ENCODE measurements at places on chromosomes 7 and 10.
A peak's percentile ranks its signal among the peaks of the same experiment; 100 is the strongest.

DNA sequence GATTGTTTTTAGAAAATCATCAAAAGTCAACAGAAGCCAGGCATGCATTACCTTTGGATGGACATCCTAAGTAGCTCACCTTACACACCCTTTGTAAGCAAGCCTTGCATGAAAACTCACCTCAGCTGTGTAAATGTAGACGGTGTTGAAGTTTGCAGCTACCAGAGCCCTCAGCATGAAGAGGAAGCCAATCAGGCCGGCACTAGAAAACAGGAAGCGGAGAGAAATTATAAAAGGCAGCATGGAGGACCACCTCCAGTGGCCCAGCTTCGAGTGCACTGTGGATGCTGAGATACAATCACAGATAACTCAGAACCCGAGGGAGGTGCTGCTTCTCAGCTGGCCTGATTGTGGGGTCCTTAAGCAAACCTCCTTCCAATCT lies 75.3 kb downstream of the SVOPL start:
- no peak overlapping the region for H3K4me3 ChIP-seq
- H3K4me1 ChIP-seq = peaks cover 19% of the 10 kb centered on the region
- H3K27ac ChIP-seq = 0 out of 2 replicates have a peak overlapping the region, but pooled peaks have one; percentile 2
- DNase-seq = peak; percentile 16

DNA sequence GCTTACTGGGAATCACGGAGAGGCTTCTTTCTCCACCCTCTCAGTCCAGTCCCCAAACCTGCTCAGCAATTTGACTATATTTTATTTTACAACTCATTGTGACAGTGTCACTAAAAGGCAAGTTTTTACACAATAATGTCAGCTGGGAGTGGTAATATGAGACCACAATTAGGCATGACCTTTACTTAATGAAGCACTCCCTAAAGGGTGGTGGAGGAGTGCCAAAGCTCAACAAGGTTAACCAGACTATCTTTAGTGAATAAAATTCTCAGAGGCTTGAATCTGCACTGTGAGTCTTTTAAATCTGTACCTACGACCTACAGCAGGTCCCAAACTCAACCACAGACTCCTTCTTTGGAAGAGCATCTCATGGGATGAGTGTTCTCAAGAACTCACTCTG lies 215.6 kb downstream of the TAX1BP1 start:
- H3K36me3 ChIP-seq = no peaks in the 10 kb centered on the region
- no peaks in the 10 kb centered on the region for H3K4me1 ChIP-seq
- H3K27me3 ChIP-seq = no peaks in the 10 kb centered on the region
- H3K27ac ChIP-seq = no peak overlapping the region

GRCh38 chr10:27819781-27820531 lies 74.3 kb upstream of the MKX start:
- no peak overlapping the region for H3K27ac ChIP-seq
- DNase-seq = no peak
- H3K4me1 ChIP-seq = peaks cover 12% of the 10 kb centered on the region
- no peaks in the 10 kb centered on the region for H3K27me3 ChIP-seq

- H3K27ac ChIP-seq = no peak overlapping the region
- no peaks in the 10 kb centered on the region for H3K4me1 ChIP-seq
- H3K4me3 ChIP-seq = no peak overlapping the region
- H3K36me3 ChIP-seq = peaks cover 17% of the 10 kb centered on the region
- no peak for DNase-seq
- no peaks in the 10 kb centered on the region for H3K27me3 ChIP-seq
These were observed 11.6 kb downstream of the BET1 start for GRCh38 chr7:93992421-93993110.

DNA sequence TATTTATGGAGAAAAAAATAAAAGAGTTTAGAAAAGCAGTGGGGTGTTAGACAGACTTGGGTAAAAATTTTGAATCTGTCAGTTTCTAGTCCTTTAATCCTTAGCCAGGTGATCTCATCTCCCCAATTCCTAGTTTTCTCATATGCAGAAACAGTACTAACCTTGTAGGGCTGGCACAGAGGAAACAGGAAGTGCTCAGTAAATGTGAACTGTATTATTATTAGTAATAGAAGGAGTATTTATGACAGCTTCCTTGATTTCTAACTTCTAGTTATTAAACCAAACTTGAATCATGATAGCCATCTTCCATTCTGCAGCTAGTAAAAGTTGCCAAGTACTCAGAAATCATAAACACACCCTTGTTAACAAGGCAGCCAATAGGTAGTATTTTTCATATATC lies 12.5 kb downstream of the TBX20 start:
- no peak overlapping the region for H3K4me3 ChIP-seq
- H3K27me3 ChIP-seq = peaks cover 17% of the 10 kb centered on the region
- DNase-seq = no peak
- H3K27ac ChIP-seq = no peak overlapping the region
- H3K4me1 ChIP-seq = peaks cover 4% of the 10 kb centered on the region

- no peaks in the 10 kb centered on the region for H3K36me3 ChIP-seq
- H3K27me3 ChIP-seq = peaks cover 100% of the 10 kb centered on the region
- H3K4me3 ChIP-seq = no peak overlapping the region
These were observed 1.1 kb upstream of the HOXA3 start for GRCh38 chr7:27153526-27153925.

- peak; percentile 42 for DNase-seq
- H3K36me3 ChIP-seq = no peaks in the 10 kb centered on the region
- H3K4me1 ChIP-seq = no peaks in the 10 kb centered on the region
- H3K4me3 ChIP-seq = no peak overlapping the region
- H3K27ac ChIP-seq = no peak overlapping the region
These were observed 113.2 kb upstream of the PHF14 start for GRCh38 chr7:10860516-10860915.

- H3K4me1 ChIP-seq = no peaks in the 10 kb centered on the region
- no peak for DNase-seq
- no peaks in the 10 kb centered on the region for H3K36me3 ChIP-seq
These were observed 97.3 kb upstream of the NAMPT start for GRCh38 chr7:106382129-106382528.

- no peak for DNase-seq
- peaks cover 15% of the 10 kb centered on the region for H3K4me1 ChIP-seq
- no peak overlapping the region for H3K27ac ChIP-seq
- no peaks in the 10 kb centered on the region for H3K27me3 ChIP-seq
- H3K36me3 ChIP-seq = no peaks in the 10 kb centered on the region
These were observed 15.6 kb downstream of the SMURF1 start for GRCh38 chr7:99128076-99128950.

- no peaks in the 10 kb centered on the region for H3K36me3 ChIP-seq
- peak; percentile 78 for DNase-seq
- no peak overlapping the region for H3K27ac ChIP-seq
- H3K4me1 ChIP-seq = peaks cover 8% of the 10 kb centered on the region
- peak overlapping the region; percentile 55 for H3K4me3 ChIP-seq
These were observed 448 bp upstream of the SRPK2 start for GRCh38 chr7:105389088-105389650.

- DNase-seq = no peak
- no peak overlapping the region for H3K27ac ChIP-seq
- H3K36me3 ChIP-seq = no peaks in the 10 kb centered on the region
- H3K4me1 ChIP-seq = peaks cover 21% of the 10 kb centered on the region
- H3K4me3 ChIP-seq = no peak overlapping the region
These were observed 25.1 kb upstream of the FAM170B start for GRCh38 chr10:49158915-49159314.

GRCh38 chr7:110017405-110017804 lies 1073.5 kb upstream of the LRRN3 start:
- DNase-seq = no peak
- no peak overlapping the region for H3K4me3 ChIP-seq
- no peaks in the 10 kb centered on the region for H3K36me3 ChIP-seq
- H3K27ac ChIP-seq = no peak overlapping the region
- H3K27me3 ChIP-seq = no peaks in the 10 kb centered on the region

DNA sequence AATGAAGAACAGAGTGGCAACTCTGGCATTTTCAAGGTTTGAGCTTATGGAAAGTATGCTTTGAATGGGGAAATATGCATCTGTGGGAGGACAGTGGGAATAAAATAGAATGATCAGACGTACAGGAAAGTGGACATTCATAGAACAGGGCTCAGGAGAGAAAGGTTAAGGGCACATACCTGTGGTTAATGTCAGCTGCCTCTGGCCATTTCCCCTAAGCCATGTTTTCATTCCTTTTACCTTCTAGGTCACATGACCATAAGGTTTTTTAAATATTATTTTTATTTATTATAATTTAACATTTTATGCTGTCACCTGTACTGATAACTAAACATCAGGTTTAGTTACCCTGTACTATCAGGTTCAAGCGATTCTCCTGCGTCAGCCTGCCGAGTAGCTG lies 52.8 kb downstream of the LRRC4 start:
- H3K36me3 ChIP-seq = peaks cover 14% of the 10 kb centered on the region
- H3K4me3 ChIP-seq = no peak overlapping the region
- no peak for DNase-seq
- H3K27me3 ChIP-seq = no peaks in the 10 kb centered on the region
- peaks cover 24% of the 10 kb centered on the region for H3K4me1 ChIP-seq

- H3K27ac ChIP-seq = no peak overlapping the region
- peaks cover 17% of the 10 kb centered on the region for H3K27me3 ChIP-seq
- peaks cover 4% of the 10 kb centered on the region for H3K4me1 ChIP-seq
- H3K4me3 ChIP-seq = no peak overlapping the region
- no peak for DNase-seq
- H3K36me3 ChIP-seq = no peaks in the 10 kb centered on the region
These were observed 2.8 kb downstream of the GIMAP8 start for GRCh38 chr7:150453181-150453580.

DNA sequence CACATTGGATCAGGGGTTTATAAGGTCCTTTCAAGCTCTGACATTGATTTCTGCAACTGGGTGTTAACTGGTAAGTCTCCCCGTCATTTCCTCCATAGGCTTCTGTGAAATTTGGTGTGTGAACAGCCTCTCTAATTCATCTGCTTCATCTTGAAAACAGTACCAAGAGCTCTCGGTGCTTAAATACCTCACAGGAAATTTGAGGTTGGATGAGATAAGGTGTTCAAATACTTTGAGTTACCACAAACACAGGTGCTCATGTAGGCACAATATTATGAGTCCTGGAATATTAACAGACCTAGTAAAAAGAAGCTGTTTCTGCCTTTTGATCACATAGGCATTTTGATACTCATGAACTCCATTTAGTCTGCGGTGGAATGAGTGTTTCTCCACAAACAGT lies 85.2 kb downstream of the RTKN2 start:
- peaks cover 5% of the 10 kb centered on the region for H3K4me1 ChIP-seq
- no peak overlapping the region for H3K27ac ChIP-seq

DNA sequence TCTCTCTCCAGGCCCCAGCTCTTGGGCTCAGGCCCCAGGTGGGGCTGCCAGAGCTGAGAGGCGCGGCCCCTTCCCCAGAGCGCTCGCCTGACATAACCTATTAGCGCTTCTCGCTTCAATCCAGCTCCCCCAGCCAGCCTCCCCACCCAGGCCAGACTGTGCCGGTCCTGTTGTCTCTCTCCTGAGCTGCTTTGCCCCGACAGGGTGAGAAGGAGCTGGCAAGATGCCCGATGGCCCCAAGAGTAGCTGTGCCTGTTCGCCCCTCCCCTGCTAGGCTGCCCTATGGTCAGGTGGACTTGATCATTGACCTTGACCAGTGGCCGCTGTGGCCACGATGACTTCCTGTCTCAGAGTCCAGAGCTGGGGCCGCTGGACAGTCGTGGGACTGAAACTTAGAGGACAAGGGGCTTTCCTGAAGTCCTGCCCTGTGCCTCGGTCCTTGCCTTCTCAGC lies 9.1 kb downstream of the TMEM270 start:
- no peak overlapping the region for H3K4me3 ChIP-seq
- DNase-seq = peak; percentile 56
- no peaks in the 10 kb centered on the region for H3K36me3 ChIP-seq
- H3K27me3 ChIP-seq = no peaks in the 10 kb centered on the region
- H3K27ac ChIP-seq = no peak overlapping the region
- H3K4me1 ChIP-seq = peaks cover 20% of the 10 kb centered on the region

- no peak overlapping the region for H3K27ac ChIP-seq
- H3K4me1 ChIP-seq = no peaks in the 10 kb centered on the region
- no peak overlapping the region for H3K4me3 ChIP-seq
- H3K27me3 ChIP-seq = no peaks in the 10 kb centered on the region
- DNase-seq = no peak
These were observed 54.1 kb upstream of the NCAPG2 start for GRCh38 chr7:158758586-158759244.

GRCh38 chr10:72006026-72006425 lies 41.8 kb downstream of the CHST3 start:
- DNase-seq = no peak
- no peaks in the 10 kb centered on the region for H3K4me1 ChIP-seq
- H3K36me3 ChIP-seq = no peaks in the 10 kb centered on the region
- H3K4me3 ChIP-seq = no peak overlapping the region
- no peak overlapping the region for H3K27ac ChIP-seq

DNA sequence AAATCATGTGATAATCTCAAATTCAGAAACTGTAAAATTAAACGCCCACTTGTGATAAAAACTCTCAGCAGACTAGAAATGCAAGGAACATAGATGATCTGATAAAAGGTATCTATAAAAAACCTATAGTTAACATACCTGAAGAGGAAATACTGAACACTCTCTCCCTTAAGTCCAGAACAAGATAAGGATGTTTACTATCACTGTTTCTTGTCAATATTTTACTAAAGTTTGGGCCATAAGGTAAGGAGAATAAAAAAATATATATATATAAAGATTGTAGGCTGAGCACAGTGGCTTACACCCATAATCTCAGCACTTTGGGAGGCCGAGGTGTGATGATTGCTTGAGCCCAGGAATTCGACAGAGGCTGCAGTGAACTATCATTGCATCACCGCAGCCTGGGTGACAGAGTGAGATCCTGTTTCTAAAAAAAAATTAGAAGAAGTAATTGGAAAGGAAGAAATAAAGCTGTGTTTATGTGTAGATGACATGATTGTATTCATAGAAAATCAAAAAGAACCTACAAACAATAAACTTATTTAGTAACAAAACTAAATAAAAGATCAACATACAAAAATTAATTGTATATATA lies 28.4 kb downstream of the MPLKIP start:
- H3K4me3 ChIP-seq = no peak overlapping the region
- DNase-seq = no peak
- H3K27me3 ChIP-seq = no peaks in the 10 kb centered on the region
- no peaks in the 10 kb centered on the region for H3K36me3 ChIP-seq
- H3K27ac ChIP-seq = no peak overlapping the region

DNA sequence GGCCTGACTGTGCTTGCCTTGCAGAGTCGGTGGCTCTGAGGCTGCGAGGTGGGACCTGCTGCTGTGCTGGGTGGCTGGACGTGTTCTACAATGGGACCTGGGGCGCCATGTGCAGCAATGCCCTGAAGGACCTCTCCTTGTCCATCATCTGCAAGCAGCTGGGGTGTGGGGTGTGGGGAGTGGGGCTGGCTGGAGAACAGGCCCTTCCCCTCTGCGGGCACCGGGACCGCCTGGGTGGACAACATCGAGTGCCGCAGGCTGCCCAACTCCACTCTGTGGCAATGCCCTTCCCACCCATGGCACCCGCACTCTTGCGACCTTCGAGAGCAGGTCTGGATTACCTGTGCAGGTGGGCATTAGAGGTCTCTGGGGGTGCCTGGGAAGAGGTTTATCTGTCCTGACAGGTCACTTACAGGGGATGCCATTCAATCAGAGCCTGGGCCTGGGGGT lies 10.9 kb downstream of the SCART1 start:
- no peaks in the 10 kb centered on the region for H3K4me1 ChIP-seq
- H3K36me3 ChIP-seq = no peaks in the 10 kb centered on the region
- H3K27me3 ChIP-seq = peaks cover 23% of the 10 kb centered on the region
- H3K27ac ChIP-seq = no peak overlapping the region
- no peak for DNase-seq

GRCh38 chr10:21721000-21721665 lies 187.1 kb downstream of the MLLT10 start:
- H3K36me3 ChIP-seq = no peaks in the 10 kb centered on the region
- H3K27me3 ChIP-seq = no peaks in the 10 kb centered on the region
- no peak overlapping the region for H3K27ac ChIP-seq
- H3K4me1 ChIP-seq = peaks cover 23% of the 10 kb centered on the region
- H3K4me3 ChIP-seq = no peak overlapping the region

- H3K27me3 ChIP-seq = no peaks in the 10 kb centered on the region
- DNase-seq = no peak
- H3K27ac ChIP-seq = no peak overlapping the region
- H3K4me3 ChIP-seq = no peak overlapping the region
These were observed 141.9 kb downstream of the BMS1 start for GRCh38 chr10:42924484-42924883.

Data from GM23338 (cell line).